Amygdala (tissue), 56 donors: ENCODE measurements at places on chromosomes 6 and 20.

- DNase-seq, result no peak
These were observed 73.8 kb upstream of the SCP2D1 start for GRCh38 chr20:18739751-18740166.

DNA sequence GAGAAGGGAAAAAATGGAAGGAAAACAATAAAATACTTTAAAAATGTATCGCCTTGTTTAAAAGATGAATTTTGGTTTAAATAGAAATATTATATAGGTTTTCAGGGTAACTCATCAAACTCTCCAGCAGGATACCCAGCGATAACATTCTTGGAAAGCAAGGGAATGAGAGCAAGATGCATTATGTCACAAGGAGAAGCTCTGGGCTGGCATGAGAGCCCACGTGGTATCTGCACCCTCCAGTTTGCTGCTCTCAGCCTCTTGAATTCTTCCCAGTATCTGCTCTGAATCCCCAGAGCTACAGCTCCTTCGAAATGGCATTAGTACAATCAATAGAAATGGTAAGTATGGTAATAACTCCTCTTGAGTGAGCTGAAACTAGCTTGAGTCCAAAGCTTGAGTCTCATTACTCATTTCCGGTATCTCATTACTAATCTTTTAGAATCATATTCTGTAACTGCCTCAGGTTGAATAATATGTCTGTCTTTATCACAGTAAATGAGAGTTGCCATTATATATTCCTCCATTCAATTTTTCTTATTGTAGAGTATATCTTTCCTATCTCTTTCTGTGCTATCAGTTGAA, 4.9 kb upstream of the TMEM242 start:
- DNase-seq, result no peak

DNA sequence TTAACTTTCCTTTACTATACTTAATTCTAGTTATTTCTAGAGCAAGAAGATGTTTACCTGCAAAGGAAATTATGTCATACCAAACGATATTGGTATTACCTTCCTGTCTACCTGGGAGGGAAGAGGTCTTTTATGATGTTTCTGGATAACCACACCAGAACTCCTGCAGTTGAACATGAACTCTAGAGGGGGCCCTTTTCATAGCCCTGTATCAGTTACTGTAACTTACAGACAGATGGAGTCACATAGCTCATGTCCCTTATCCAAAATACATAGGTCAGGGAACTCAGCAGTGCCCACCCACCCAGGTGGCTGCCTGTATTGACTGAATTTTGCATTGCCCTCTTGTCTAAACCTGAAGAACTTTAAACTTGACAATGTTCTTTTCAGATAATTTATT, 35.1 kb upstream of the MYL9 start:
- no peak for DNase-seq

DNA sequence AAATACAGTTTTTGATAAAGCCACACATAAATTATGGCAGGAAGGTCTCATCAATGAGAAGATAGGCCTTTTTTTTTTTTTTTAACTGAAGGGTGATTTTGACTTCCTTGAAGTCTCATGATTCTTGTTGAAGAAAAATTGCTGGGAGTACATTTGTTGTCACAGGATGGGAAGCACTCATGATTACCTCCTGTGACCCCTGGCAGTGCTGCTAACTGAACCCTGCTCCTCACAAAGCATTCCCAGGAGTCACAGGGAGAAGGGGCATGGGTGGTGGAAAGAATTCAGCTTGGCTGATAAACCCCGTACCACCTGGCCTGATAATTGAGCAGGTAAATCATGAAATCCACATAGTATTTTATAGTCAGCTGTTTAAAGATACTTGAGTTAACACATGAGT, 86.9 kb downstream of the CD109 start:
- DNase-seq, result no peak

DNA sequence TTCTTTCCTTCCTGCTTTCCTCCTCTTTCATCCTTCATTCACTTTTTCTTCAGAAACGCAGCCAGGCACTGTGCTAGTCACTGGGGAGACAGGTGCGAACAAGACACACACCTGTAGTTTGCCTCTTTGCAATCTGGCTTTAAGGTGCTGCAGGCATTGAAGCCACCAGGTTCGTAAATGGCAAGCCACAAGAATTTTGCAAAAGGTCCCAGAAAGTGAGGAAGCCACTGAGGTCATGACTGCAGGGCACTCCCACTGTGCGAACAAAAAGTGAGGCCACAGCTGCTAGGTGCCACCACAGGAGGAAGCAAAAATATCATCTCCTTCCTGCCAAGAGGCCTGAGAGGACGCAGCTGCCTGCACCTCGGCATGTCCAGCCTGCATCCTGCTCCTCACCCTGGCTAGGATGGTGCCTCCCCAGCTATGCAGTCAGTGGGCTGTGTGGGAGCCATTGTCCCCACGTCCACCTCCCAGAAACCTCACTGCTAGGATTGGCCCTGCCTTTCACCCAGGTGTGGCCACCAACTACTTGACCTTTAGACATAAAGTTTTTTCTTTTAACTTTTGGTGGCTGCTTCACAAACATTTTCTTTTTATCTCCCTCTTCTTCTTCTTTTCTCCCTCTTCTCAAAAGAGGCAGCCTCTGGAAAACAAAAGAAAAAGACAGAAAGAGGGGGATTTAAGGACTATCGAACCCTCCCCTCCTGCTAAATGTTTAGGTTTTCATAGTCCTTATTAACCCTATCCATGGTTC, 230.8 kb downstream of the BCAS1 start:
- DNase-seq, result no peak

GRCh38 chr20:2349801-2350200, 30.9 kb upstream of the TGM6 start:
- DNase-seq, result no peak

GRCh38 chr6:56638760-56639159, 3.9 kb downstream of the DST start:
- no peak for DNase-seq

GRCh38 chr6:11209906-11210305, 22.6 kb downstream of the NEDD9 start:
- DNase-seq, result no peak
